ENCODE measurements at places on chromosomes 16 and 17.

- no peak for DNase-seq
Observed at GRCh38 chr17:80445007-80445725, 30.2 kb downstream of the ENDOV start.

DNA sequence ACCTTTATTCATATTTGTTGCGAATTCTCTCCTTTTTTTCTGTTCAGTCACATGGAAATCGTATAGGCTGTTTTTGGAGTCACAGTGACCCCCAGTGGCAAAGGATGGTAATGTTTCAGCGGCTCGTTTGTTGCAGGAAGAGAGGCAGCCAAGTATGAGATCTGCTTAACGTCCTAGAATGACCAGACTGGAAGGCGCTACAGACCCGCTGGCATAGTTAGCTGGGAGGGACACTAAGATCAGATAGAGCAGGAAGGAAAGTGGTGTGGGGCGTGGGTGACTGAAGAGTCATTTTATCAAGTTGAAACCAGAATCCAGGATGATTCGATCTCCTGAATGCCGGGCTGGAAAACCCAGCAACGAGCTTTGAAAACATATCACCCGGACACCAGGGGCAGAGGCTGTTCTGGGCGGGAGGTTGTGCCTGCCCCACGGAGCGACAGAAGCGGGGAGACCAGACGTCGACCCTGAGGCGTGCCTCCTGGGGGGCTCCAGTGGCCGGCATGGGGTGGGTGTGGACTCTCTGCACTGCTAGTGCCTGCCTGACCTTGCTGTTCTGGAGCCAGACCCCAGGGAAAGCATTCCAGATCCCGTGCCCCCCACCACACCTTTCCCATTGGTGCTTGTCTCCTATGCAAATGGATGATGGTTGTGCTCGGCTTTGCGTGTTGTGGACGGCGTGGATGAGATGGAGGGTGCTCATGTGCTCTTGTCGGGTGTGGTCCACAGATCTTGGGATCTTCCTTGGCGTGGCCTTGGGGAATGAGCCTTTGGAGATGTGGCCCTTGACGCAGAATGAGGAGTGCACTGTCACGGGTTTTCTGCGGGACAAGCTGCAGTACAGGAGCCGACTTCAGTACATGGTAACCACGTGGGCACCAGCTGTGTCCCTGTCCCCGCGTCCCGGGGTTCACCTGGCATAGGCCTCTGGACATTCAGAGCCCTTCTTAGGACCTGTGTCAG lies 7.7 kb downstream of the IL34 start:
- peak; percentile 72 for DNase-seq

- no peak for DNase-seq
Observed at GRCh38 chr16:57791195-57791892, 10.9 kb downstream of the KIFC3 start.

DNA sequence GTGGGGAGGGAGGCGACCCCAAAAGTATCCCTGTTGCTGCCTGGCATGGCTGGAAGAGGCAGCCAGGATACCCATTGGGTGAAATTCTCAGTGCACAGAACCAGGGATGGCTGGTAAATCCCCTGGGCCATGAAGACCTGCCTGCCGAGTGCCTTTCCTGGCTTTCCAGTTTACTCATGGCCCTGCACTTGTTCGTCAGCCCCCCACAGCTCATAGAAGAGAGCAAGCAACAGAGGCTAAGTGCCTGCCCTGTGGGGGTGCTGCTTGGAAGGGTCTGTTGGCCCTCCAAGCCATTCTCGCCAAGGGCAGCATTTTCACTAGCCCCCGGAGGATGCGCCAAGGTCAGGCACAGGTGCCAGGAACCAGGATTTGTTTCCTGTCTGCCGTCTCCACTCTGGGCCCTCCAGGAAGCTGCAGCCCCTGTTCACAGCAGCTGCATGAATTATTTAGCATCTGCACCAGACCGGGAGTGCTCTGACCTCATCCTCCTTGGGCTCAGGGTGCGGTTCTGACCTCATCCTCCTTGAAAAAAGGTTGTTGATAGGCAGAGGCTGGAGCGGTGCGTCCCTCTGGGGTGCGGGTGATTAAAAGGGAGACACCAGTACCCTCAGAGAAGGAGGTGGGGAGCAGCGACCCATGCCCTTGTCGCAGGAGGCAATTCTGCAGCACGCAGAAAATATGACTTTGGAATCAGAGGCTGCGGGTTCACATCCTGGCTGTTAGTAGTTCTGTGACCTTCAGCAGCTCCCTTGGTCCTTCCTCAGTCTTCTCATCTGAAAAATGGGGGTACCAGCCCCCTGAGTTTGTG lies 14.2 kb upstream of the CD300A start:
- DNase-seq: no peak

DNA sequence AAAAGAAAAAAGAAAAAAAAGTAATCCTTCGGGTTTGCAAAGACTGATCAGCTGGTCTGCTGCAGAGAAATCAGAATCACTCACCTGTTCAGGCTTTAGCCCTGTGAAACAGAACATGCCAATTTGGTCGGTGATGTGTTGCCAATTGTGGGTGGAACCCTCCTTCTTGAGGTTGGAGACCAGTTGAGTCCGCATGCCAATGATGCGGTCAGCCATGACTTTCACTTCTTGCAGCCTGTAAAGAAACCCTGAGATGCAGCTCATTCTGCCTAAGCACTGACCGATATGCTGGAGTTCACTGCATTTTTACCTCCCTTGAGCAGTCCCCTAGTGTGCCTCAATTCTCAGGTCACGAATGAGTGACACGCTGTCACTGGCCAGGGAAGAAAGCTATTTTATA lies 24.8 kb upstream of the SLC38A7 start:
- DNase-seq: no peak

- DNase-seq: no peak
Observed at GRCh38 chr17:9211133-9211765, 189.9 kb downstream of the NTN1 start.
